ENCODE measurements at places on chromosomes 3 and 15. TPM values are rescaled to one million over a fixed set of nuclear protein-coding genes. Genes with fewer than 3 reads are reported as not detected.

The SLC12A1 gene
- not detected for total RNA-seq

The PYGO1 gene
- total RNA-seq = 6.9 TPM

The SERPINI2 gene
- total RNA-seq = not detected

The TMF1 gene
- 14.3 TPM for total RNA-seq

The SNURF gene
- 8.6 TPM for total RNA-seq

The GOLGA6L7 gene
- not detected for total RNA-seq

The ARHGEF26 gene
- 5.5 TPM for total RNA-seq

The SMCO1 gene
- not detected for total RNA-seq

The FBXW12 gene
- not detected for total RNA-seq

The IGSF10 gene
- 0.78 TPM for total RNA-seq

The CGNL1 gene
- 2.0 TPM for total RNA-seq

The MB21D2 gene
- total RNA-seq = 4.9 TPM

Measured in A549 treated with CpdA at 1 μM for 4 hours (cell line).